ENCODE measurements at places on chromosomes 4 and X.

GRCh38 chr4:1976416-1977352 lies 32.1 kb downstream of the NELFA start:
- no peak for DNase-seq

DNA sequence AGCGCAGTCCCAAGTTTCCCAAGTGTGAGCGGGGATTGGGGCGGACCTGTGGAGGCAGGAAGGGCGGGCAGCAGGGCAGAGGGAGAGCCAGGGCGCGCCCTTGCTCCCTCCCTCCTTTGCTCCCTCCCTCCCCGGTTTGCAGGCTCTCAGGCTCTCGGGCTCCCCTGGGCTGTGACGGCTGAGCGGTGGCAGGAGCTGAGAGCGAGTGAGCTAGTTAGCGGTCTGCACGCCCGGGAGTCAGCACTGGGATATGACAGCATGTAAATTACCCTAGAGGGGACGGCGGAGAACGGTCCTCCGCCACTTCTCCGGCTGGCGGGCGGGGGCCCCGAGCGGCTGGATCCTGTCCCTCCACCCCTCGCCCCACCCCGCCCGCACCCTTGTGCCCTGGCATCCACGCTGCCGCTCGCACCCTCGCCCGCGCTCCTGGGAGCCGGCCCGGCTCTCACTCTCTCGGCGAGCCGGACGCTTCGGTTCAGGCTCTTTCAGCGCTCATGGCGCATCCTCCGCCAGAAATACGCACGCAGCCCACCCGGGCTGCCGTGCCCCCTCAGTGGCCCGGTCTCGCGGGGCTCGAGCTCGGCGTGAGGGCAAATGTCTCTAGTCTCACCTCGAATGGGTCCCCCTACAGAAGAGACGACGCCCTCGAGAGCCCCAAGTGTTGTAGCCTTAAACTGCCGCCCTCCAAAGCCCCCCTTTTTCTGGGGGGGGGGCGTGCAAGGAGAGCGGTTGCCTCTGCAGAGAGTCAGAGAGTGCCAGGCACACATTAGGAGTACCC lies at the start of gene TSC22D3:
TSC22D3 (minus strand) TSS at position 54 of the 778 bp plus-strand sequence. CDS start 368 bp downstream, outside the sequence.
- peak; percentile 66 for DNase-seq

- peak; percentile 25 for DNase-seq
Measured at GRCh38 chrX:150155436-150156035, 207.6 kb upstream of the MAMLD1 start.

DNA sequence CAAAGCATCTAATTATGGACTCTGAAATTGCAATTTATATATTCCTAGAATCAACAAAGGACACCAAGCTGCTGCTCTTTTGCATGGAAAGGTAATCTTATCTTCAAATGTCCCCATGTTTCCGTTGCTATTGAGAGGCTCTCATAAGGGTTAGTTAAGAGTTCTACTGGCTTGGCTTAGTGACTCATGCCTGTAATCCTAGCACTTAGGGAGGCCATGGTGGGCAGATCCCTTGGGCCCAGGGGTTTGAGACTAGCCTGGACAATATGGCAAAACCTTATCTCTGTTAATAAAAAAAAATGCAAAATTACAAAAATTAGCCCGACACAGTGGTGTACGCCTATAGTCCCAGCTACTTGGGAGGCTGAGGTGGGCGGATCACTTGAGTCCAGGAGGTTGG lies 93.4 kb upstream of the RAPGEF2 start:
- DNase-seq: peak; percentile 35

DNA sequence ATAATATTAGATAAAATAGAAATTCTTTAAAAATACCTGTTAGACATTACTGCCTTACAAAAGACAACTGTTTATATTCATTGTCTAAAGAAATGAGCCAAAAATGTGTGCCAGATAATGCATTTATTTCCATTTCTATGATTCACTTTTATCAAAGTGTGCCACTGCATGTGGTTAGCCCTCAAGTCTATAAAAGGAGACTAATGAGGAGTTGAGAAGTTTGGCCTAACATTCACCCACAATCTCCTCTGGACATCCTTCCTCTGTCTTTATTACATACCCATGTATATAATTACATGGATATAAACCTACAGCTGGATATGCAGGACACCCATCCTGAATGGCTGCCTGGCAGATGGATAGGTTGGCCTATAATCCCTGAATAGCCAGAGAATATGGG lies 42.6 kb upstream of the PDE5A start:
- no peak for DNase-seq

GRCh38 chr4:87322754-87323153 lies at the start of gene HSD17B13:
Gene HSD17B13, minus strand, starts transcription at chr4:87322882. Its CDS starts 41 bp downstream, at chr4:87322841.
- DNase-seq: no peak

DNA sequence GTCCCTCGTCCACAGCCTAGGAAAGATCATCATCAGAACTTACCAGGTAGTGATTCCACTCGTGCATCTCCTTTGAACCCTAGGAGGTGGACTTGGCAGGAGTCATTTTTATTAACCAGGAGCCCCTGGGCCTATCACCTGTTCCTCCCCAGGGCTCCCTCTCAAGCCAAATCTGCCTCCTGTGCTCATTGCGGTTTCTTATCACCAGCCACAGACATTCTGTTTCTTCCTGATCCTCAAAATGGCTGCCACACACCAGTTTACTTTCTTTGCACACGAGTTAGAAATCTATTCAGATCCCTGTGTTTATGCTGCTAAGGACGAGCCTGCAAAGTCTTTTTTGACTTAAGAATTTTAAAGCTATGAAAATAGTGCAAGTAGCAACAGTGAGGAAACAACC lies 354.5 kb upstream of the BOD1L1 start:
- no peak for DNase-seq

- no peak for DNase-seq
Measured at GRCh38 chrX:148513661-148514060, 13.2 kb downstream of the AFF2 start.
